ENCODE measurements at places on chromosomes 5 and 9.

DNA sequence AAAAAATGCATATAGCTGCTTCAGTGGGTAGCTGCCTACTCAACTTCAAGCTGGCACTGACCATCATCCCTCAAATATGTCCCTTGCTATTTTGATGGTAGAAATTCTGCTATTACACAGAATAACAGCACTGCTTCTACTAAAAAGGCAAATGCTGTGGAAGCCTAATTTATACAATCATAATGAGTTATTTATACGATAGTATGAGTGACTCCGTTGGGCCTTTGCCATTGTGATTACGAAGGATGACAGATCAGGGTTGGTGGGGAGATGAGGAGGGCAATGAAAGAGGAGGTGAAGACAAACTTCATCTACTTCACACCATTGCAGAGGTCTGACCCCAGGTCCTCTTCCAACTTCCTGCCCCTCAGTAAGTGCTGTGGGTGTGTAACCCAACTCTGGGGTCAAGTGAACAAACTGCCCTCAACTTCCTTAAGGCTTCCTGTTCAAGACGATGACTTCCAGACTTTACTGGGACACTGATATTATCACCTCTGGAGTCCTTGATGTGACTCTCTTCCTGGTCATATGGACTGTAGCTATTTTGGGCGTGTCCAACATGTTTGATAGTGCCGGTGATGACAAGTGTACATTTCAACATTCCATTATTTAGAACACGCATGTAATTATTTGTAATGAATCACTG is 74.1 kb upstream of the RPS23 start:
- no peak for DNase-seq

- no peak for DNase-seq
Observed at GRCh38 chr5:179720222-179720621, 12.4 kb upstream of the MAML1 start.

DNA sequence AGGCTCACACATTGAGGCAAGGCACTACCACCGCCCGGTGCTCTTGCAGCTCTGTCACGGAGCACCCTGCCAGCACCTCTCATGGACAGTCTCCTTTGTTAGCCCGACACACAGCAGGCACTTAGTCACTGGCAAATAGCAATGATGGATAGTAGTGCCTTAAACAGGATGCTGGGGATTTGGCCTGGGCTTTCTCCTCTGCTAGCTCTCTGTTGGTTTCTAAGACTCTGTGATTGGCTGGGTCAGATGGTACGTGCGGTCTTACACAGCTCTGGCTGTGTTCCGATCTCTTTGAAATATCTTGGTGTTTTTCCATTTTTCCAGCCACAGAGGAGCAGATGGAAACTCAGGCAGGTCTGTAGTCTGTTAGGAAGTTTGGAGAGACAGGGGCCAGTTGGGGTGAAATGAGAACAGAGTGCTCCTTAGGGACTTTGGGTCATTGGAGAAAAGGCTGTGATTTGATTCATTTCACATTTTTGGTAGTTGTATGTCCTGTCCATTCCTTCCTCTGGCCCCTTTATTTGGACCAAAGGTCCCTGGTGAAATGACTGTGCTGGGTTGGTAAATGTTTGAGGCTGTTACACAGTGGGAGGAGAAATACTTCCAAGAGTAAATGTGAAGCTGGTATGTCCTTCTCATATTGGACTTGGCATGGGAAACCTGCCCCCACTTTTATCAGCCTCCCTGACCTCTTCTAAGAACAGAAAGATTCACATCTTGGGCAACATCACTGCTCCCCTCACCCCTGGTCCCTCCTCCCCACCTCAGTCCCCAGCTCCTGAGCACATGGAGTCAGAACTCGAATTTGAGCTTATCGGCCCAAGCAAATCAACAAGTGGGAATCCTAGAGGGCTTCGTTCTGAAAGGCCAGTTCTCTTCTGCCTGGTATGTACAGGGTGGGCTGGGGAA is 3.4 kb downstream of the SMIM3 start:
- DNase-seq: no peak

- no peak for DNase-seq
Observed at GRCh38 chr9:27510780-27511179, 13.3 kb upstream of the IFNK start.

- no peak for DNase-seq
Observed at GRCh38 chr9:4022435-4023067, 277.3 kb downstream of the GLIS3 start.

DNA sequence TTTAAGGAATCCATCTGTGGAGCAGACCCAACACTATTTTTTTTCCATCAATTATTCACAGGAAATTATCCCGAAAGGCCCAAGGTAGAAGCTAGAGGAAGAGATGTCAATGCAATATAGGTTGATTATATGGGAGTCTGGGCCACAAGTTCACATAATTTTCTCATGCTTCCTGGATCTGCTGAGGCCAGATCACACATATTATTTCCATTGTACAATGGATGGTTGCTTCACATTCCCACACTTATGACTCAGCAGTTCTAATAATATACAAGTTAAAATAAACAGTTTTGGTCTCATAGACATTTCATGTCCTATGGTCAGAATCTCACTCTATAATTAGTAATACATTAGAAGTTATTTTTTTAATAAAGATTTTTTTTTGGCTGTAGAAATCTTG is 66.0 kb upstream of the PTPRD start:
- no peak for DNase-seq

- DNase-seq: no peak
Observed at GRCh38 chr5:36521838-36522745, 84.3 kb upstream of the SLC1A3 start.

DNA sequence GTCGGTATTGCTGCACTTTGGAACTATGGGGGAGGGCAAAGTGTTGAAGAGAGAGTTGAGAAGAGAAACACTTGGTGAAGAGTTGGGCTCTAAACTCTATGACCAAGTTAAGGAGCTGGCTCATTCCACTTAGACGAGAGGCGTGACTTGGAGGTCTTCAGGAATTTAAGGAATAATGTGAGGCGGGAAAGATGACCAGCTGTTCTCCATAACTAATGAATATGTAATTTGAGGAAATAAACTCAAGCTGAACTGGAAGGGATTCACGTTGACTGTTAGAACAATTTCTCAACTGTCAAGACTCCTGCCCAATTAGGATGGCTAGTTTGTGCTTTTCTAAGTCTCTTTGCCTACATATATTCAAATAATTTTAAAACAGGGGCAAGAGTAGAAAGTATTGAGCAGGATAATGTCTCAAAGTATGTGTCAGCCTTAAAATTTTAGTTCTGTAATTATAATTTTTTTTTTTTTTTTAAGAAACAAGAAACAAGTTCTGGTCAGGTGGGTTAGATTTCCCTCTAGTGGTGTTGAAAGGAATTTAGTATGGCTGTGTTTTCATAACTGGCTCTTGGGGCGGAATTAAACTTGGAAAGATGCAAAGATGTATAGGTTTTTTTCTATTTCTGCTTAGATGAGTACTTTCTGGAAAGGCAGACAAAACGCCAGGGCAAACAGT is 33.4 kb downstream of the TMEM252 start:
- DNase-seq: no peak

- DNase-seq: no peak
Observed at GRCh38 chr5:96755851-96756250, 51.9 kb downstream of the ERAP1 start.

GRCh38 chr5:147050172-147050571 is 171.6 kb upstream of the PPP2R2B start:
- no peak for DNase-seq

DNA sequence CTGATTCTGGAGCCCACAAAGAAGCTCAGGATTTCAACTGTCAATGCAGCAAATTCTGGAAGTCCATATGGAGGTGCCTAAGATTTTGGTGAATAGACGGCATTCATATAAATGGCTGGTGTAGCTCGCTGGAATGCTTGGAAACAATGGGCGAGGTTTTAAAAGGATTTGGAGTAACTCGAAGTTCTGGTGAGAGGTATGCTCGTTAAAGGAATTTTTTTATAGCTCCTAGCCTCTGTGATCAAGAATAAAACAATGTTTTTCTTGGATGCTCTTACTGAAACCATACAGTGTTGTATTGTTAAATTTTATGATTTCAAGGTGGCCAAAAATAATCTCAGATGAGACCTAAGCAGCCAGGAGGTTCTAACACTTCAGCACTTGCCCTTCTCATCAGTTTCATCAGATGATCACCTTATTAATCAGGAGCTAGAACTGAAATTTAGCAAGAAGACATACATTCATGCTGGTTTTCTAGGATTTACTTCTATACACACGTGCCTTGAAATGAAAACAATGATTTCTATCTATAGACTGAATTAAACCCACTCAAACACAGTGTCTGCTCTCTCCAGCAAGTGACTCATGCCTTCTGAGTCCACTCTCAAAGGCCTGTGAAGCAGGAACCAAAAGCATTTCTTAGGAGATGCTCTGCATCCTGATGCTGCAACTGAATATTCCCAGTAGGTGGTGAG is 79.2 kb downstream of the OTULIN start:
- DNase-seq: no peak

DNA sequence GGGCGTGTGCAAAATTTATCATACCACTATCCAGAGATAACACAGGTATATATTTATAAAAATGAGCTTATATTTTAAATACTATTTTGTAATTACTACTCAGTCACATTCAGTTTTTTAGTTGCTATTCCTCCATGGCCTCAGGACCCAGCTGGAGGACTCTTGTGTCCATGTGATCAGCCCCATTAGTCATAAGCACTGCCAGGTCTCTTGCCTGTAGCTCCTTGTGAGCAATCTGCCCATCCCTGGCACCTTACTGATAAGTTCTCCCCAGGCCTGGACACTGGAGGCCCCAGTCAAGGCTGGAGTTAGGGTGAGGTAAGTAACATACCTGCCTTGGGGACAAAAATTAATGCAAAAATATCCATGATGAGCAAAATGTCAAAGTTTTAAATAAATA is 29.5 kb upstream of the ADRB2 start:
- DNase-seq: no peak

- DNase-seq: no peak
Observed at GRCh38 chr9:107650321-107650720, 160.8 kb upstream of the KLF4 start.

DNA sequence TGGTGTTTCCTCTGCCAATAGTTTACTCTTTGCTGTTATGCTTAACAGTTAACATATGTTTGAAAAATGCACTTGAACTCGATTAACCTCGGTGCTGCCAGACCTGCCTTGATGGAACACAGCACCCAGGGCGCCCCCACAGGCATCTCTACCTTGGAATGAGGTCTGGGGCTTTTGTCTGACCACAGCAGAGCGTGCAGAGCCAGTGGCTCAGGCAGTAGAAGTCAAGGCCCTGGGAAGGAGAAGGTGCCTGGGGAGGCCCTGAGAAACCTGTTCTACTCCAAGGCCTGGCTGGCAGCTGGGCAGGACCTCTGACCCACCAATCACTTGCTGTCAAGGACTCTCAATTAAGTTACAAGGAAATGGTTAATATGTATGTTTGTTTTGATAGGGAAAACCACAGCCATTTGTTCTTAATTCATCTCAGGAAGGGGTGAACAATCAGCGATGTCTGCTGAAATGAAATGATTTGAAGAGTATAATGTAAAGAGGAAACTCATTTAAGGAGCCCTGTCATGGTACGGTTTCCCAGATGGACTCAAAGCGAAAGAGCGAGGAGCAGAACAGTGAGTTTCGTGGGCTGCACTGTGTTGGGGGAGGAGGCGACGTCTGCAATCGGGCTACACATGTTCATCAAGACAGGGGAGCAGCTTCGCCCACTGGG is 21.9 kb downstream of the MACROH2A1 start:
- no peak for DNase-seq

GRCh38 chr5:40033009-40033408 is 608.2 kb upstream of the DAB2 start:
- no peak for DNase-seq

DNA sequence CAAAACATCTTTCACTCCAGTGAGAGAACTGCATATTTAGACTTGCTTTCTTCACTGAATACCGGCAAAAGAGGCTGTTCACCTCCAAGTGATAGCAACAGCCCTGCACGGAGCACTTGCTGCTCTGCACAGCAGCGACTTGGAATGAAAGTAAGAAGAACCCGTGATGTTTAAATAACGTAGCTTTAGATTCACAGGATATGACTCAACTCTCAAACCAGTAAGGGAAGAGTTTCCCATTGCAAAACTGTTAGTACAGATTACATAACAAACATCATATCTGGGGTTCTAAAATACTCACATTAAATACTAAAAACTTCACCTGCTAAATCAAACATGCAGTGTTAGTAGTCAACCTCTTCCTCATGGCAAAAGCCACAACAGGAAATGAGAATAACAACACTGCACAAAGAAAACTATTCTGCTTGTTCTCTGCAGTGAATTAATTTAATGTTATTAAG is 203.4 kb downstream of the MCTP1 start:
- no peak for DNase-seq

- no peak for DNase-seq
Observed at GRCh38 chr9:134626571-134627416, 14.8 kb upstream of the COL5A1 start.

DNA sequence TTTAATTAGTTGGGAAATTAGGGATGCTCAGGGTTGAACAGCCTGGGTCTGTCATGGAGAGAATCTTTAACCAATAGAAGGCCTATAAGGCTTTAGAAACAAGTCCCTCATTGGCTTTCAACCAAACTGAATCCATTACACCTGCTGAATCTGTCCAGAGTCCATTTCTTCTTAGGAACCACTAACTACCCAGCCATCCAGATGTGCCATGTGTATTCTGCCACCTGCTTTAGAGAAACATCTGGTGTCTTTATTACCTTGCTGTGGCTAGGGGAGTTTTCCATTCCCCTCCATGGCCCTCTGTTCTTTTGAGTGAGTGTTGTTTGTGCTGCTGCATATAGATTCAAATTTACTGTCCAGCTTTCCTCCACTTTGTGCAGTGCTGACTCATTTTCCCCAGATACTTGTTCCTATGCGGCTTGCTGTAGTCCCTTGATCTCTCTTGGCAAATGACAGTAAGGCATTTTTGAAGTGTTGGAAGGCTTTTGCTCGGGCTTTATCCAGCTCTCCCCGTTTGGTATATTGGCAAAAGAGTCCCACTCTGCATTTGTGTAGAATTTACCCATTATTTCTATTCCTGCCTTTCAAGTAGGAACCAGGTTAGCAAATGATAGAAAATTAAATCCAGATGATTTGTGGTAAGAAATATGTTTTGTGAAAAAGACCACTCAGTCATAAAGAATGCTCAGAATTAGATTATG is 54.6 kb downstream of the NLN start:
- no peak for DNase-seq

DNA sequence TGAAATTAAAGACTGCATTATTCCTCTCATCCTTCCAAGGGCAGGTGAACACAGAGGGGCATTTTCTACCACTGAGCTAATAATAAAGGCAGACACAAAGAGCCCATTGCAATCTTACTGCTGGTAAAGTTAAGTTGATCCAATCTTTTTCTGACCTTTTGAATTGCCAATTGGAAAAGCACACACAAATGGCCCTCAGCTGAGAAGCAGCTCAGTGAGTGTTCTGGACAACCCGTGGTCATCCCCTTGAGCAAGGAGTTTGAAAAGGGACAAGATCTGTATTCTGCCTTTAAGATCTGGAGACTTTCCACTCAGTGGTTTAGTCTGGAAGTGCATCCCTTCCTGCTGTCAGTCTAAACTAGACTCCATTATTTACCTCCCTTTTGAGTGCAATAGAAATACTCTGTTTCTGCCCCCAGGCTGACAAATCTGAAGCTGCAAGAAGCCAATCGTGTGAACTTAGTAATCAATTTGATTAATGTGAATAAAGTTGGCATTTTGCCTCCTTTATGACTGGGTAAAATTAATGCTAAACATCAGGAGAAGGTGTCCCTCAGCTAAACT is 835.7 kb downstream of the MAT2B start:
- DNase-seq: no peak

GRCh38 chr5:172862165-172862801 is 28.2 kb downstream of the ERGIC1 start:
- no peak for DNase-seq

Measured in central memory CD4-positive, alpha-beta T cell (primary cell).